ENCODE measurements at places on chromosomes 6 and 20.

GRCh38 chr6:136225496-136225895, 24.6 kb downstream of the MTFR2 start:
- no peak for DNase-seq

DNA sequence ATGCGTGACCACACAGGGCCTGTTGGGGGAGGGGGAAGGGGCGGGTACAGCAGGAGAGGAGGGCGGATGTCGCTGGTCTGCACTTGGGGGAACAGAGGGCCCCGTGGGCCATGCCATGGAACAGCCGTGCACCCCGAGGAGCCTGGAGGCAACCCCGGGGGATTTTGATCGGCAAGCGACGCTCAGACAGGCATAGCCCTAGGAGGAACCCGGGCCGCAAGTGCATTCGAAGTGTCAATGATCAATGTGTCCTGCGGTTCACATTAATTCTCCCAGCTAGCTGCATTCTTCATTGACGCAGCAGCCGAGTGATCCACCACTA, 772.8 kb upstream of the DEFB115 start:
- no peak for DNase-seq

DNA sequence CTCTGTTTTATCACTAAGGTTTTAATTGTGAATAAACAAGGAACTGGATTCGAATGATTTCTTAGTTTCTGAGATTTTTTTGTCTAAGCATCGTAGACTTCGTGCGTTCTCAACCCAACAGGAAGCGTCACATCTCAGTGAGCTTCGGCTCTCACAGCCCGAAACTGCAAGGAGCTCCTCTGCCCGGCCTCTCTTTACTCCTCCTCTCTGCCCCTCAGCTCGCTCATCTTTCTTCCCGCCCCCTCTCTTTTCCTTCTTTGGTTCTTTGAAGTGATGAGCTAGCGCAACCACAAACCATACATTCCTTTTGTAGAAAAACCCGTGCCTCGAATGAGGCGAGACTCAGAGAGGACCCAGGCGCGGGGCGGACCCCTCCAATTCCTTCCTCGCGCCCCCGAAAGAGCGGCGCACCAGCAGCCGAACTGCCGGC, 480 bp upstream of the NT5E start:
- no peak for DNase-seq

DNA sequence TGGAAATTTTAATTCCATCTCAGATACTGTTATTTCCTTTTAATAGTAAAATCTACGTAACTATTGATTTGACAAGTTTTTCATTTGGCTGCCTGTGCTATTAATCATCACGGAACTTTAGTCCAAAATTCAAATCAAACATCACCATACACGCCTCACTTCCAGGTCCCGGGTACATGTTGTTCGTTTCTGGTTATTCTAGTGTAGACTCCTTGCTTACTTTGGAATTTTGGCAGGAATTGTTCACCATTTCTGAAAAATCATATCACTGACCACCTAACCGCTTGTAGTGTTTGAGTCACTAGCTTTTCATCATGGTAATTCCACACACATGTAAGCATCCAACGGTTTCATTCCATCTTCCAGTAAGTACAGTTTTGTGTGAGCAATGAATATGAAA, 98.0 kb upstream of the NHSL1 start:
- DNase-seq, result no peak

- no peak for DNase-seq
Observed at GRCh38 chr6:109701221-109701620, 10.1 kb downstream of the FIG4 start.

DNA sequence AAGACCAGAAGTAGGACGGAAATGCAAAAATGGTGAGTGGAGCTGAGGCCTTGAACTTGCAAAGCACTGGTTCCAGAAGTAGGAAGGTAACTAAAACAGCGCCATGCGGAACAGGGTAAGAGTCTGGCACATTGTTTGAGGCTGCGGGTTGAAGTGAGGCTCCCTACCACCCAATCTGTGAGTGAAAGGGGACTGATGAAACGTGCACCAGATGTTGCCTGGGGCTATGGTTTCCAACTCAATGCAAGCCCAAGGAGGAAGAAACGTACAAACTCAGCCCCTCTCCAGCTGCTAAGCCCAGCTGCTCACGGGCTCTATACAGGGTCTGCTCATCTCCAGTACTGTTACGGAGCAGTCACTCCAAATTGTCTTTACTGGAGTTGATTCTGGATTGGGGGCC, 68.7 kb upstream of the KCNK16 start:
- no peak for DNase-seq

GRCh38 chr6:80767808-80768207, 661.3 kb downstream of the BCKDHB start:
- DNase-seq, result no peak

DNA sequence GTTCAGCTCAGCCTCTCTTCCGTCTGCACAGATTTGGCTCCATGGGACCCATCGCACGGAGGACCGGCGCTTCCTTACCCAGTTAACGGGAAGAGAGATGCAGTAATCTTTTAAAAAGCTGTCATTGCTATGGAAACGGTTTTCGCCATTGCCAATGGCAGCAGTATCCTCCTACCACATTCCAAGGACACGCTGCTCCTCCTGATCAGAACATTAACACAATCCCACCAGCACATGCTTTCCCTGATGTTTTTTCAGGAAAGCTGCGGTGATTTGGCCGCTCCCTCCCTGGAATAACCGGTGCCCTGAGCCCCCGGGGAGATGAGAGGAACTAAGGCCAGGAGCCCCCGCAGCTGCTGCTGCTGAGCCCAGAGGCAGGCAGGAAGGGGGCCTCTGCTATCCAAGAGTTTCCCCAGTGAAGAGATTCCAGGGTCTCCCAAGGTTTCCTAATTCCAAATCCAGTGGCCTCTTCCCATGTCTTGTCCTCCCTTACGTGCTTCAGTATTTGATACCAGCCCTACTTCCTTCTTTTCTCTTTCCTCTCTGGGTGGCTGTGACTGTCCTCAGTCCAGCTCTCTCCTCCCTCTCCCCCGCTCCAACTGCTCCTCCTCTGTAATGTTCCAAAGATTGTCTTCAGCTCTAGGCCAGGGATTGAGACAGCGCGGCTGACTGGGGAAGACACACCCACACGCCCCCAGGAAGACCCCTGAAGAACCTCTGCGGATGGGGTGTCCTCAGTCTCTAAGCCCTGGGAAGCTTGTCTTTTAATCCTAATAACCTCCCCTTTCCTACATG, 2.6 kb downstream of the BNIP5 start:
- DNase-seq, result no peak

- DNase-seq, result no peak
Observed at GRCh38 chr20:2834401-2835110, 5.9 kb downstream of the PCED1A start.

GRCh38 chr20:56518721-56519398, 5.7 kb upstream of the FAM209A start:
- DNase-seq, result no peak

DNA sequence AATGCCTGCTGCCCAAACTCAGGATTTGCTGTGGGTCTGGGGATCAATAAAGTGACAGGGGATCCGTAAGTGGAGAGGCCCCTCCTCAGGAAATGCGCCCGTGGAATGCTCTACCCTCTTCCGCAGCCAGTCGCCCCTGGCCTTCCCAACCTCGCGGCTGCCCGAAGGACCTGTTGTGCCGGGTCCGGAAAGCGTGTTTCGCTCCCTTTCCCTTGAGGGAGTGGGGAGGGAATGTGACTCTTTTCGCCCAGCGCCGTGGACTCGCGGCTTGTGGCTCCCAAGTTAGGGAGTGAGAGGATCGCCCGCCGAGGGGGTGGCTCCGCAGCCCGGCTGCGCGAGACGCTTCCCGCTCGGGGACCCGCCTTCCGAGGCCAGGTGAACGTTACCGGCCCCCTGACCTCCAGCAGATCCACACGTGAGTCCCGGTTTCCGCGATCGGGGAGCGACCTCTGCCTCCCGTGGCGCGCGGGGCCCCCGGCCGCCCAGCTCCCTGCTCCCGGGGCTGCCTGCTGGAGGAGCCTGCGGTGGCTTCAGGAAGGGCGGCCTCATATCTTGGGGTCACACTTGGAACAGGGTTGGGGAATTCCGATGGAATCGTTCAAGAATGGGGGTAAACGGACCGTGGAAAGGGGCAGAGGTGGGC, 666 bp downstream of the TPD52L1 start:
- DNase-seq, result no peak

DNA sequence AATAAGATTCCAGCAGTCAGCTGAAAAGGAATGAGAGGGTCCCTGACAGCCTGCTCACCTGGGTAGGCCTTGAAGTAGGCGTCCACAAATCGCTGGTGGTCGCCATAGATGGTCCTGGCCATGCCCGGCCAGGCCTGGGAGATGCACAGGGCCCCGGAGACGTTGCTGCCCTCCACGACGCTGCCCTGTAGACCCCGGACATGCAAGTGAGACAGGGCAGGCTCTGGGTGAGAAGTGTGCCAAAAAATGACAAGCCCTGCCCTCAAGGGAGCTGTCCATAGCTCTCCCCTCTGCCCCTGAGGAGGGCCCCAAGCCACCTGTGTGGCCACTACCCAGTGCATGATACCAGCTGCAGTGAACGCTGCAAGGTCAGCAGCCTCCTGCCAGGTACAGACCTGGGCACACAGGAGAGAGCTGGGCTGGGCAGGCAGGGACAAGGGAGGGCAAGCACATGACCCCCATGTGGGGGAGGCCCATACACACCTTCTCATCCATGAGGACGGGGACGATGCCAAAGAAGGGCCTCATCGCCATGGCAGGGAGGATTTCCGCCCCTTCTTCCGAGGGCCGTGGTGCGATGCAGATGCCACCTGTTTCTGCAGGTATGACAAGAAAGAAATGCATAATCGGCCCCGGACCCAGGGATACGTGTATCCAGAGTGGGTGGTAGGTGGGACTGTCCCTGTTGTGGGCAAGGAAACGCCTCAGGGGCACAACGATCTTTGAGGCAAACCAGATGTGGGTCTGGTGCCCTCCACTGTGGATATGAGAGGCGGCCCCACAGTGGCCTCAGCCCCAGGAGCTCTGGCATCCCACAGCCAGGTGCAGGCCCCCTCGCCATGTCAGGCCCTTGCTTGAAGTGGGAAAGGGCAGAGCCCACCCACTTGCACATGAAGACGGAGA, 21.2 kb upstream of the APMAP start:
- no peak for DNase-seq

GRCh38 chr20:50792708-50793574, 1.9 kb upstream of the BCAS4 start:
- DNase-seq, result no peak

DNA sequence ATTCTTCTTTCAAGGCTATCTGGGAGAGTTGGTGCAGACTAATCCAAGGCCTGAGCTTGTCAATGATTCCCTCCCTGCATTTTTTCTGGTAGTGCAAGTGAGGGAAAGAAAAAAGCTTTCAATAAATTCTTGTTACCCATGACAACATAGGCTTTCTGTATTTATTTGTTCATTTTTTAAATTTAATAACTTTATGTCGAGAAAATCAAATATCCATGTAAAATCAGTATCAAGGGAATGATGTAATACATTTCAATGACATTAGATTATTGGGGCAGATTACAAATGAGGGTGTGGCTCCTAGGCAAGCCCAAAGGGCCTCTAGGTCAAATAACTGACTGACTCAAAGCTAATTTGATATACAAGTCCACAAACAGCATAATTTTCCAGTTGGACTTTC, 104.0 kb downstream of the GJA1 start:
- no peak for DNase-seq

DNA sequence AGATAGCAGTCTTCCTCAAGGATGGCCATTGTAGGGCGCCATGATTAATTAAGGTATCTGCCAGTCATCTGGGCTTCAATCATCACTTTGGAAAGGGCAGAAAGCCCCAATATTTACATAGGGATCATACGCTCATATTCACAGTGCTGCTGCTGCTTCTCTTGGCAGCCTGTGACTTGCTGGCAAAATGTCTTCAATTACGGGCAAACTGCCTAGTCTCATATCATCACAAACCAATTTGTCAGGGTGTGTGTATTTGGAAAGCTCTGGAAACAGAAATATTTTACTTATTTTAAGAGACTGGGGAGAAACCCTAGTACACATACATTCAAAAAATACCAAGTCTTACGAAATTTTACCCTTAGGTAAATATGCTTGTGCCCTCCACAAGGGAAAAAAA, 77.6 kb downstream of the SAMD5 start:
- DNase-seq, result no peak

DNA sequence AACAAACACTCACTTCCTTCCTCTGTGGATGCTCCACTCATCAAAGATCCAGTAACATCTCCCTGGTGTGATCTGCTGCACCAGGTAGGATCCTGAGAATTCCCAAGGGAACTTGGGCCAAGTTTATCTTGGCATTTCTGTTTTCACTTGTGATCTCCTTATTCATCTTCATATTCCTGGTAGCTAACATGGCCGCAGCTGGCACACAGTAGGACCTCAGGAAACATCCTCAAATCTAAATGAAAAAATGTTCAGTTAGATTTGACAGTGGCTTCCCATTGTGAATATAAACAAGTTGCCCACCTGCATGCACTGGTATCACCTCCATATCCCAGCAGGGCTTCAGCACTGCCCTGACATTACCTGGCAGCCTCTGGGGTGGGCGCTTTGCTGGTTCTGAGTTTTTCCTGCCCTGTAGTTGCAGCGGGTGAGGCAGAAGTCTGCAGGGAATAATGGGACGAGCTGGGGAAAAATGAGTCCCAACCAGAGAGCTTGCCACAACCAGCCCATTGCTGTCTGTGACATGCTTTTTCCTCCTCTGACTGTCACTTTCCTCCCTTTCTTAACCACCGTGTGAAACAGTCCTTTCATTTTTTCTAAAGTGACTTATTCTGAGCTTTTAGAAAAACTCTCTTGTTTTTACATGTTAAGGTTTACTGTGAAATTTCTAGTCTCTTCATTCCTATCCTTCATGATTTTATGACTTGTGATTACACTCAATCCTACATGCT, 9.4 kb upstream of the DSTN start:
- no peak for DNase-seq

- no peak for DNase-seq
Observed at GRCh38 chr6:12779772-12780171, 63.2 kb downstream of the PHACTR1 start.

- no peak for DNase-seq
Observed at GRCh38 chr6:3409699-3410384, 47.0 kb downstream of the SLC22A23 start.

- no peak for DNase-seq
Observed at GRCh38 chr6:37047689-37048402, 42.4 kb downstream of the FGD2 start.

DNA sequence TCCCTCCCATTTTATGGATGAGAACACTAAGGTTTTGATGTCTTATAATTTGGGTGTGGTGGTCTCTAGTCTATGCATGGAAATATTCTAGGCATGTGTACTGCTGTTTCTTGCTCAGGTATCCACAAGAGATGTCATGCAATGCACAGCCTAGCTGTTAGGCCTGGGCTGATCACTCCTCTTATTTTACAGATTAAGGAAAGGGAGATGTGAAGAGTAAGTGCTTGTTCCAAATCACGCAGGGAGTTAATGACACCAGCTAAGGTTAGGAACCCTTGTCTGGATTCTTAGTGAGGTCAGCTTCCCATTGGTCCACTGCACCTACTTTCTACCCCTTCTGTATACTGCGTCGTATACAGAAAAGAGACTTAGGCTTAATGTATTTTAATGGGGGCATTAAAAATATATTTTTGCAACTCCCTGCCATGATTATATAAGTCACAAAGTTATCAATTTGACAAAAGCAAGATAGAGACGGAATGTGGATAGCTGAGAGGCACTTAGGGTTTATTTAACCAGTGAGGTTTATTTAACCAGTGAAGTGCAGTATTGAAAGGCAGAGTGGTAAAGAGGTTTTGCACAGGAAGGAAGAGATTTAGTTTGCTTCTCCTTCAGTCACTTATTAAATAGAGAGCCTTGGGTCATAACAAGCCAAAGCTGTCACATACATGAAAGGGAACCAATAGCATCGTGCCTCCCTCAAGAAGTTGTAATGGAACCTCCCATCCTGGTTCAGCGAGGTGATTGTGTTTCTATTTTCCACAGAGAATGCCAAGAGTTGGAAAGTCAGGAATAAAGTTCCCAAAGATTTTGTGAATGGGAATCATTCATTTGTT, 95.0 kb upstream of the FAM184A start:
- no peak for DNase-seq

- no peak for DNase-seq
Observed at GRCh38 chr6:39599341-39599740, 125.9 kb downstream of the KIF6 start.
